ENCODE measurements at places on chromosomes 13 and 19.

GRCh38 chr19:40217934-40218890, at the start of gene TTC9B:
Gene TTC9B, minus strand, starts transcription at chr19:40218384. Its CDS starts 3 bp downstream, at chr19:40218381.
- peaks cover 41% of the 10 kb centered on the region for H3K4me1 ChIP-seq
- no peak for DNase-seq
- peaks cover 11% of the 10 kb centered on the region for H3K36me3 ChIP-seq

DNA sequence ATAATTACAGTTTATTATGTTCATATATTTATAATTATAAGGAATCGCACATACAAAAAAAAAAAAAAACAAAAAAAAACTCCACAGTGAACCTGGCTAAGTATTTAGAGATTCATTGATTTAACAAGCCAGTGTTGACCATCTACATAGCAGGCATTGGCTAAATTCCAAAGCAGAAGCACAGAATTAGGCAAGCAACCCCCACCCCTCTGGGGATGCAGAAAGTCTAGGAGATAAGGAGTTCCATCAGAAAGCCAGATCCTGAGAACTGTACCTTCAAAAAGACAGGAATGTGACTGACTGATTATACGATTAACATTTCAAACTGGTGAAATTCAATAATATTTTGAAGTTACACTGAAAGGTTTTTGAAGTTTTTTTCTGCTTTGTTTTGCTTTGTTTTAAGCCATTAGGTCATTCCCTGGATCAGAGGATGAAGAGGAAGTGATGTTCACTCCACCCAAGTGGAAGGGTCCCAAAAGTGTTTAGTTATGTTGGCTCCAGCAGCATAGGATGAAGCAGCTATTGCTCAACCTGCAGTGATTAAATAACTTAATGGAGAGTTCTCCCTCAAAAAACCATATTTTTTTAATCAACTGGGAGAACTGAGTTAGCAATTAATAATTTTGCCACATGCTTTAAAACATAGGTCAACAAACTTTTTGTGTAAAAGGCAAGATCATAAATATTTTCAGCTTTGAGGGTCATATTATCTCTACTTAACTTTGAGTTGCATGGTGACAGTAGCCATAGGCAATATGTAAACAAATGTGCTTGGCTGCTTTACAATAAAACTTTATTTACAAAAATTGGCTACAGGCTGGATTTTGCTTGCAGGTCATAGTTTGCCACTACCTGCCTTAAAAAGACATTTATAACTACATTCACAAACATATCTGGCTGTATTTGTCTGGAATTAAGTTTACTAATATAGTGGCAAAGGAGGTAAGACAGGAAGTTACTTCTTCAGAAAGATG, 49.6 kb downstream of the DOCK9 start:
- H3K4me1 ChIP-seq, result peaks cover 6% of the 10 kb centered on the region
- no peak overlapping the region for H3K4me3 ChIP-seq
- H3K27ac ChIP-seq, result no peak overlapping the region
- H3K36me3 ChIP-seq, result peaks cover 7% of the 10 kb centered on the region
- H3K27me3 ChIP-seq, result no peaks in the 10 kb centered on the region

GRCh38 chr13:87893186-87893585, 222.0 kb downstream of the SLITRK5 start:
- H3K36me3 ChIP-seq, result no peaks in the 10 kb centered on the region
- H3K4me3 ChIP-seq, result no peak overlapping the region
- no peak overlapping the region for H3K27ac ChIP-seq

DNA sequence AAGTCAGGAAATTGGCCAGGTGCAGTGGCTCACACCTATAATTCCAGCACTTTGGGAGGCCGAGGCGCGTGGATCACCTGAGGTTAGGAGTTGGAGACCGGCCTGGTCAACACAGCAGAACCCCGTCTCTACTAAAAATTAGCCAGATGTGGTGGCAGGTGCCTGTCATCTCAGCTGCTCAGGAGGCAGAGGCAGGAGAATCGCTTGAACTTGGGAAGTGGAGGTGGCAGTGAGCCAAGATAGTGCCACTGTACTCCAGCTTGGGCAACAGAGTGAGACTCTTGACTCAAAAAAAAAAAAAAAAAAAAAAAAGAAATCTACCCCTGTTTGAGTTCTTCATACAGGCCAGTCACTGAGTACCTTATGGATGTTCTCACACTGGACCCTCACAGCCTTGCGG, 42.0 kb downstream of the SLC15A1 start:
- DNase-seq, result no peak
- H3K4me1 ChIP-seq, result peaks cover 12% of the 10 kb centered on the region
- H3K36me3 ChIP-seq, result peaks cover 8% of the 10 kb centered on the region
- H3K27me3 ChIP-seq, result peaks cover 6% of the 10 kb centered on the region

DNA sequence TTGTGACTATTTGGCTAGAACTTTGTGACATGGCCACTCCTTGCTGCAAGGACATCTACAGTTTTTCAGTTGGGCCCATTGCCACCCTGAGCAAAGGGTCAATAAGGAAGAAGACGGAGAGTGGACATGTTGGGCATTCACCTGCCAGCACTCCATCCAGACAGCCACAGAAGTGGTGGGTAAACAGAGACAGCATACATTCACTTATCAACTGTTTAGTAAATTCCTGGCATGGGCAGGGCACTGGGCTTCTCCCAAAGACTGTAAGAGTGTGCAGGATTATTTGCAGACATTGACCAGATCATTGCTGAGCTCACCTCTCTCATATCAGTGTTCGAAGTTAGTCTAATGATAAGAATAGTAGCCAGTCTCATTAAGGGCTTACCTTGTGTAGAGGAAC, 29.2 kb downstream of the SIPA1L3 start:
- no peak overlapping the region for H3K4me3 ChIP-seq
- peaks cover 64% of the 10 kb centered on the region for H3K36me3 ChIP-seq
- no peak for DNase-seq
- no peak overlapping the region for H3K27ac ChIP-seq
- no peaks in the 10 kb centered on the region for H3K27me3 ChIP-seq

DNA sequence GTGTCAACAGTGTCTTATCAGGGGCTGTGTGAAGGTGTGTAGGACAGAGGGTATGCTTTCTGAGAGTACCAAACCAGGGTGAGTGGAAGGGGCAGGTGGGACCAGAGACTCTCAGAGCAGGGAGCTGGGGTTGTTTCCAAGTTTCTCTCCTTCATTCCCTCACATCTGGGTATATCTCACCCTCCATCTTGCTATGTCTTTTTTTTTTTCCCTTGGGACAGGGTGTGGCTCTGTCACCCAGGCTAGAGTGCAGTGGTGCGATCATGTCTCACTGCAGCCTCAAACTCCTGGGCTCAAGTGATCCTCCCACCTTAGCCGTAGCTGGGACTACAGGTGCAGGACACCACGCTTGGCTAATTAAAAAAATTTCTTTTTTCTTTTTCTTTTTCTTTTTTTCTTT, 10.6 kb downstream of the DAND5 start:
- H3K4me3 ChIP-seq, result no peak overlapping the region
- no peak for DNase-seq
- peaks cover 13% of the 10 kb centered on the region for H3K4me1 ChIP-seq
- no peaks in the 10 kb centered on the region for H3K36me3 ChIP-seq

Measured in stimulated activated naive B cell treated with anti-CD40 and anti-IgM and Interleukin-4, amounts not matched to agents 10 μg/mL and 1 μg/mL and 100 μg/mL, for 72 hours (primary cell).